ENCODE measurements at places on chromosomes 5 and 9.
A peak's percentile ranks its signal among the peaks of the same experiment; 100 is the strongest.

DNA sequence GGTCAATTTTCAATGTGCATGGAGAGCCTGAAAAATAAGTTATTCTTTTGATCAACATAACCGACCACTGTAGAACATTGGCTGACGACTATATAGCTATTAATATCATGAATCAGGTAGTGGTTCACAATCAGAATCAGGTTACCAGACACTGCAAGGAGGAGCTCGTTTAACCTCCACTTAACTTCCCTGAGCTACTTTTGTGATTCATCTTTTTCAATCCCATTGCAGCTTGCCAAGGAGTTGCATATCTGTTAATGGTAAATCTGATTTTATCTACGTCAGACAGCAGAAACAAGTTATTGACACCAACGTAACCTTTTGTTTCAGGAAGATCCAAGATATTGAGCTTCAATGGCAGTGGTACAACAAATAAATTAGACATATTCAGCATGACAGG lies 2263.8 kb upstream of the ACO1 start:
- DNase-seq, result no peak

DNA sequence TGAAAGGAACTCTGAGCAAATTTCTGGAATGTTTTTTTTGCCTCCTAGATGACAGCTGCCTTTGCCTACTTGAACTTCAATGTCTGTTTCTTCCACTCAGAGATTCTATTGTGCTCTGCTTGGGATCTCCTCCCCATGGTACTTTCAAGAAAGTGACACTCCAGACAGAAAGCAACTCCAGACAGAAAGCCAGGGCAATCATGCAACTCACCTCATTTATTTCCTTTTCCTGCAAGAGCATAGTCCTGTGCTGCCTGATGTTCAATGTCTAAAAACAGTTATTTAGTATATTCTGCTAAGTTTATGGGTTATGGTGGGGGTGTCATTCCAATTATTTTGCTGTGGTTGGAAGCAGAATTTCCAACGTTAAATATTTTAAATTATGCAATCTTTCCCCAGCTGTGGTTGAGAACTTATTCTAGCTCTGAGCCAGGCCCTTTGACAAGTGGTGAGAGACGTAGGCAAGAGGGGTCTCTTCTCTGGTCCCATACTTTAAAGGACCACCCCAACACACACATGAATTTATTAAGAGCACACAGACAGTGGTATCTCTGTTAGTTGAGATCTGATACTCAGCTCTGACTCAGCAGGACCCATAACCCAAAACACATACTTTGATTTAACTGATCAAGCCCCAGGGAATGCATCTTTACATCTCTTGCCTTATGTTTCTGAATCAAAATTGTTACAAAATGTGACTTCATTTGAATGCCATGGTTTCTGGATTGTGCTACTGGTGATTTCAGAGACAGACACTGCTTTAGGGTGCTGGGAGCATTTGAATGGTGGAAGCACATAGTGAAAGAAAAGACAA lies 39.5 kb upstream of the MAMDC2 start:
- no peak for DNase-seq

DNA sequence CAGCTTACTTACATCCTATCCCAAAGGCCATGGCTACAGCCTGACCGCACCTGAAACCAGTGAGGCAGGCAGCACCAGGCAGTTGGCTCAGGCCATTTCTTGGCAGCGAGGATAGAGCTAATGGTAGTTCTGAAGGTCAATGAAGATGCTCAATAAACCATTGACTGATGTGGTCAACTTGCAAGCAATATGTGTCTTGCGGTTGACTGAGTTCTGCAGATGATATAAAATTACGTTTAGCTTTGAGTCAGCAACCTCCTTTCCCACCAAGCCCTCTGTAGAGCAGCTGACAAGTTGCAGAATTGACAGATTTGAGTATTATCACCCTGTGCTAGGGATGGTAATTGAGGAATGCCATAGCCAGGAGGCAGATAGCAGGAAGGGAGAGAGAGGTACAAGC lies 189.0 kb upstream of the PUM3 start:
- no peak for DNase-seq

DNA sequence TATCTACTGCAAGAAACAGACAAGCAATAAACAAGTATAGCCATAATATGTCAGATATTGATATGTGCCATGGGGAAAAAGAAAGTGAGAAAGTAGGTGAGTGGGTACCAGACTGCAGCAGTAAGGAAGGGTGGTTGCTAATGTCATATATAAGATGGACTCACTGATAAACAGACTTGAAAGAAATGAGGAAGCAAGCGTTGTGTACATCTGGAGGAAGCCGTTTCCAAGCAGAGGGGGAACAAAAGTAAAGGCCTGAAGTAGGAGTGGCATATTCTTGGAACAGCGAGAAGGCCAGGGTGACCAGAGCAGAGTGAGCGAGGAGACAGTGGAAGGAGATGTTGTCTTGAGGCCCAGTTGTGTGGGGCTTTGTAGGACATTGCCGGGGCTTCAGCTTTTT lies 142.2 kb upstream of the MAP3K1 start:
- DNase-seq, result no peak

DNA sequence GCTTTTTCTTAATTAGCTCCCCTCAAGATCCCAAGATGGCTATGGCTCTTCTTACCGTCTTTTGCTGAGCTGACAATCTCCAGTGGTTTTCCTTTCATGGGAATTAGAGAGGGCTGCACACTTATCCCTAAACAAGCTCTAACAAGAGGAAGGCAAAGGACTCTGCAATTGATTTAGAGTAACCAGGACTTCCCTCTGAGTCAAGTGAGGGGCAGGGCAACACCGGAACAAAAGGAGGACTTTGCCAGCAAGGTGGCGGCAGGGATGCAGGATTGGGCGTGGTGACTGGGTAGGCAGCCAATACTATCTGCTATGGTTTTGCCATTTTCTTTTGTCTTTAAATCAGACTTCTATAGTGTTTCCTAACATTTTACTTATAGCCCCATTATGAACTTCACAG lies 9.8 kb downstream of the SLC44A1 start:
- no peak for DNase-seq

DNA sequence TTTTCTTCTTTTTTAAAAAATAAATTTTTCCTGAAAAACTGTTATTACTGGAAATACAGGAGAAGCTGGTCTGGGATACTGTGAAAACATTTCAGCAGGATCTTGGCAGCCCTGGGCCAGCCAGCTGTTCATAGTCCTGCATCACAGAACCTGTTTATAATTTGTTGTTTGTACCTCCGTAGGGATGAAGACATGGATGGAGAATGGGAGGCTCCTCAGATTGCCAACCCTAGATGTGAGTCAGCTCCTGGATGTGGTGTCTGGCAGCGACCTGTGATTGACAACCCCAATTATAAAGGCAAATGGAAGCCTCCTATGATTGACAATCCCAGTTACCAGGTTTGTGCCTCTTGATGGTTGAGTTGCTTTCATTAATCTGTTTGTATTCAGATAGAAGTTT lies 12.4 kb upstream of the MAML1 start:
- DNase-seq, result no peak

DNA sequence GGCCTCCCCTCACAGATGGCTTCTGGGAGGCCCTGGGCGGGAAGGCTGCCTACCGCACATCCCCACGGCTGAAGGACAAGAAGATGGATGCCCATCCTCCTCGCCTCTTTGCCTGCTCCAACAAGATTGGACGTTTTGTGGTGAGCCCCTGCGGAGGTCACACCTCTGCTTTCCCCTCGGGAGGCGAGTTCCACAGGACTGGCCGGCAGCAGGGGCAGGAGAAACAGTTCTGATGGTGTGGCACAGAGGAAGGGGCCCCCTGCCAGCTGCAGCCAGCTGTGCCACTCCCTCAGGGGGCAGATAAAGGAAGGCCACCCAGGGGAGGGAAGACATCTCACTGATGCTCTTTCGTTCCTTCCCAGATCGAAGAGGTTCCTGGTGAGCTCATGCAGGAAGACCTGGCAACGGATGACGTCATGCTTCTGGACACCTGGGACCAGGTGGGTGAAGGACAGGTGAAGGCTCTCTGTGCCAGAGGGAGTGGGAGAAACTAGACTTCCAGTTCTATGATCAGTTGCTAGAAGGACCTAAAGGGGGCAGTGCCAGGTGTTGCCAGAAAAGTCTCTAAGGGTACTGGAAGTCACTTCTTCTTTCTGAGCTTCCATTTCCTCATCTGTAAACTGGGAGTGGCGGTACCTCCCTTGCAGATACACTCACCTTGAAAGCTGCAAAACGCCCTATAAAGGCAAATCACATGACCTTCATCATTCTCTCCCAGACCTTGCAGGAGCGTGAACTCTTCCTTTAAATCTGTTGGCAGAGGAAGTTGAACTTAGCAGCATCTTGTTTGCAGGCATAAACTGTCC lies 41.0 kb downstream of the STOM start:
- DNase-seq, result no peak

DNA sequence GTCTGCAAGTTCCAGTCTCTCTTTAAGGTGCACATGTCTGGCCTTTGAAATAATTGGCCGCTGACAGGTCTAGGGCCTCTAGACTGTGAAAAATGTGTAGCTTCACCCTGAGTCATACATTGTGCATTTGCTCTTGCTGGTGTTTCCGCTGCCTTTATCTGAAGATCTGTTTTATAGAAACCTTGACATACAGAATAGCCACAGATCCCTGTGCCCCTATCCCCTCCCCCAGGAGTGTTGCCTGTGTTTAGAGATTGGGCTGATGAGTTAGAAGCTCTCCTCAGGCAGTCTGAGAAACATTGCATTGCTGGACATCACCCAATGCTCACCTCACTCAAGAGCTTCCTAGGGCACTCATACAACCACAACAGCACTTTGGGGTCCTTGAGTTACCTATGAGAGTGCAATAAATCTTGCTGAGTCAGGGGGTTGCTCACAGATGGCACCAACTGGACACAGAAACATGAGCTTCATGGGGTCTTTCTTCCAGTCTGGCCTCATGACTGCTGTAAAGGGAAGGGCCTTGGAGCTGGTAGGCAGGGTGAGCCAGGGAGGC lies 3.8 kb upstream of the ZNF782 start:
- no peak for DNase-seq

GRCh38 chr5:67404256-67405100 lies 207.9 kb upstream of the CD180 start:
- DNase-seq, result no peak

DNA sequence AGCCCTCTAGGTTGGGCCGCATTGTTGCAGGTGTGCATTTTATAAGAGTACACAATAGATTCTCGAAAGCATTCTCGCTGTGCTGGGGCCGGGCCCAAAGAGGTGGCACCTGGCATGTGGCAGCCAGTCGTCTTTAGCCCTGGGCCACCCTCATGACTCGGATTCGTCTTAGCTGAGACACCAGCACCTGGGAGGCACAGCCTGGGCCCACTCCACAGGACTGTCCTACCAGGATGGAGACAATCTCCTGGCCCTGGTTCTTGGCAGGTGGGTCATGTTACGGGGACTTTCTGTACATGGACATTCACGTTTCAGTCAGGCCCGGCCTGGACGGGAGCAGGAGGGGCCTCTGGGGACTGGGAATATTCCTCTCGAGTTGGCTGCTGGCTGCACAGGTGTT lies 212.5 kb downstream of the FANCC start:
- DNase-seq, result no peak

- no peak for DNase-seq
These were observed 37.7 kb downstream of the PCDHAC2 start for GRCh38 chr5:141003791-141004611.

DNA sequence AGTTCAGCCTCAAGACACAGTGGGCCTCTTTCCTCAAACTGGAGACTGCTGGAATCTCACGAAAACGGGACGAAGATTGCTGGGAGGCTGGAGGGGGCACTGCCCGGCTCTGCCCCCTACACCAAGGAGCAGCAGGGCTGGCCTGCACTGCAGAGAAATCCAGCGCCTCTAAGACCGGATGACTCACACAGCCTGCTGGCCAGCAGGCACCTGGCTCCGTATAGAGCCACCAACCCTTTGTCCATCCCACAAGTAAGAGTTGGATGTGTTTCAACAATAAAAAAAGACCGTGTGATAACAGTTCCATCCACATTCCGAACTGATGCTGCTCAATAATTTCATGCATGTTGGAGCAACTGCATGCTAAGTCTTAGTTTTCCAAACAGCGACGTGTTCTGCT lies 11.5 kb downstream of the CCDC127 start:
- no peak for DNase-seq

- DNase-seq, result no peak
These were observed 60.5 kb downstream of the TNFSF8 start for GRCh38 chr9:114869845-114870244.

- DNase-seq, result no peak
These were observed 87.0 kb upstream of the TLE1 start for GRCh38 chr9:81776390-81776789.

DNA sequence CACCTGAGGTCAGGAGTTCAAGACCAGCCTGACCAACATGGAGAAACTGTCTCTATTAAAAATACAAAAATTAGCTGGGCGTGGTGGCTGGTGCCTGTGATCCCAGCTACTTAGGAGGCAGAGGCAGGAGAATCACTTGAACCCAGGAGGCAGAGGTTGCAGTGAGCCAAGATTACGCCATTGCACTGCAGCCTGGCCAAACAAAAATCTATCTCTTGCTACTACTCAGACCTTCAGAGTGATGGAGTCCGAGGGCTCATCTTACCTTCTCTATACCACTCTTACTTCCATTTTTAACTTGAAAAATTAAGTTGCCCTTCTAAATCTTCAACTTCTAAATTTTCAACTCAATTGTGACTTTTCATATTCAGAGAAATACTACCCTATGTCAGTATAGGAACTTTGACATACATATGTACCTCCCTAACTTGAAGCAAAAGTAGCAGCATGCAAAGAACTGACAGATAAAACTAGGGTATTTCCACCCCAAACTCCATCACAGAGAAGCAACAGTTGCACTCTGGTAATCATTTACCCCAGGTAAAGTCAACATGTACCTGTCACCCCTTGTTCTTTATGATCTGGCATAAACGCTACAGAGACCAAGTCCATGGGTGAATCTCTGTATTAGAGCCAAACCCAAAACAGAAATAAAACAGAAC lies 11.4 kb downstream of the ZFAND5 start:
- no peak for DNase-seq

- DNase-seq, result no peak
These were observed 387.9 kb upstream of the MEF2C start for GRCh38 chr5:89270901-89271300.

DNA sequence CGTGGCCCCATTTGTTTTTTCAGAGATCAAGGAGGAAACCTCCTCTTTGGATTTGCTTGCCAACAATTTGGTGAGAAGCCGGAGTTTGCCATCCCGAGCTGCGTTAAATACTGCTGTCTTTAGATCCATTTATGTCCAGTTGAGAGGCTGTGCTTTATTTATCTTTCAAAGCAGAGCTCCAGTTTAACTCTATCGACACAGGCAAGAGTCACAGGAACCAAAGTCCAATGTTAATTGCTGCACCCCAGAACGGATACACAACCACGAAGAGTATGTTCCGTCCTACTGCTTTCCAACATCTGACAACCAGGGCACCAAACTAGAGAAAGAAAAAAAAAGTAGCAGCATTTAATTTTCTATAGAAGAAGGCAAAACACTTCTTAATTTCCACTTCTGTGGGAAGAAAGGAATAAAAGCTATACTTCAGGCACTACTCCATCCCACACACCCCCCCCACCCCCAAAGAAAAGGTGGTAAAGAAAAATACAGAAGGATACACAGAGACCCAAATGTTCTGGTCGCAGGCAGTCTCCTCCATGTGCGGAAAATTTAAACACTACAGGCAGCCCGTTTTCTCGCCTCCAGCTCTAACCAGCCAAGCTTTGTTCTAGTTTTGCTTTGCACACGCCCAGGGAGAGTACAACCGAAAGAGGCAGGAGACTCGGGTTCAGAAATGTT lies 1.1 kb downstream of the FEM1C start:
- DNase-seq, result peak; percentile 63

GRCh38 chr5:39857041-39857440 lies 432.3 kb upstream of the DAB2 start:
- no peak for DNase-seq

GRCh38 chr9:74821636-74822035 lies 66.1 kb downstream of the TRPM6 start:
- no peak for DNase-seq
